ENCODE measurements at places on chromosomes 1 and 21. TPM values are rescaled to one million over a fixed set of nuclear protein-coding genes. Genes with fewer than 3 reads are reported as not detected.

DNA sequence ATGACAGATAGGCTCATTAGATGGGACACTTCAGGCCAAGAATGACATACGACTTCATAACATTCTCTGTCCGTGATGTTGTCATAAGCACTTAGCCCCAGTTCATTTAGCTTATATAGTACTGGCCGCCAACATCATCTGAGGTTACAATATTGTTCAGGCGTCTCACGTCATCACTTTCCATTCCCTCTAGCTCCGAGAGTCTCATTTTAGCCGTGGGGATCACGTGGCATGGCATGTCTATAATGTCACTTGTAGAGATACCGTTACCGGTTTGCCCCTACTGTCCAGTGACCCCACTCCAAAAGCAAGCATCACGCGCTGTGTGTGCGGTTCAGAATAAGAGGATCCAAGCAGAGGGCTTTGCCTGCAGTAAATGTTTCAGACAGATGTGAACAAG, 34.6 kb upstream of the HEATR1 start:
- no peak for DNase-seq

- no peak for DNase-seq
These were observed 55.8 kb upstream of the ATP2B4 start for GRCh38 chr1:203570805-203571204.

Gene CLDN14
- total RNA-seq = 0.39 TPM

Gene ELAPOR1
- 1.7 TPM for total RNA-seq

DNA sequence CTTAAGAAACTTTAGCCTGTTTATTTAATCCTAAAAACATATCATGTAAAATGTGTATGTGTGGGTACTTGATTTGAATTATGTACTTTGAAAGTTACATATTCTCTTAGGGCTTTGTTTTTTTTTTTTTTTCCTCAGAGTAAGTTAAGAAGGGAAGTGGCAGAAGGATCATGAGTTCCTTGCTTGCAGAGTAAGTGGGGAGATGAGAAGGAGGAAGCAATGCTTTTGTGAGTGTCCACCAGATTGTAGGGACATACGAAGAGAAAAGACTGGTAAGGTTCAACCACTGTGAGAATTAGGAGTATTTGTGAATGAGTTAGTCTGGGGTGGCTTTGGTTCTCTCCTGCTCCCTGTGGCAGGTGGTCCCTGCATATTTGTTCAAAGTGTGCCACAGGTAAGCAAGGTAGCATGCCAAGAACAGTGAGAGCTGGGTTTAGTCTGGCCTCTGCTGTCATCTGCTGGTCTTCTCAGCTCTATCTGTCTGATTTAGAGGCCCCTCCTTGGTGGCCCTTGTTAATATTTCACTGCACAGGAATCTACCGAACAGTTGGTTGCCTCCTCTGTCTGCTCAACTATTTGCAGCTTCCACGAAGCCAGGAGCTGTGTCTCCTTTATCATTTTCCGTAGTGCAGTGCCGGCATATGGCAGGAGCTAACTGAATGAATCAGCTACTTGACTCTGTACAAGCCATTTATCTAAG, 9.5 kb downstream of the DNM3 start:
- DNase-seq = no peak

Gene CLDN19
- total RNA-seq = not detected

Gene SERINC2
- total RNA-seq = 0.32 TPM

DNA sequence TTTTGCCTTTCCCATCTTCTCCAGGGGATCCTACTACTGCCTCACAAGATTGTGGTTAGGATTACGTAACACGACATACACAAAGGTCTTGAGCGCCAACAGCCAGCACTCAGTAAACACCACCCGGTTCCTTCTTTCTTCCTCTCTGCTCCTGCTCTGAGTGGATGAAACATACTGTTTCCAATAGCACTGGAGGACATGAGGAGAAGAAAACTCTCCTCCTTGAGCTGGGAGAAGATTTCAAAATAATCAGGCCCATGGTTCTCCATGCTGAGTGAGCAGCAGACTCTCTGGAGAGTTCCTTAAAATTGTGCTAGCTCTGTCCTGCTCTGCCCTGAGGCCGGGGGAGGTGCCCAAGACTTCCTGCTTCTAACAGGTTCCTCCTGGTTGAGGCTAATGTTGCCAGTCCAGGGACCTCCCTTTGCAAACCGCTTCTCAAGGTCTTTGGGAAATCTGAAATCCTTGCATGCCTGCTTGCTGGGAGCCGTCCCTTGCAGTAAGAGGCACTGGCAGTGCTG, 29.4 kb upstream of the MX1 start:
- DNase-seq = no peak

- DNase-seq = no peak
These were observed 178.3 kb upstream of the PALMD start for GRCh38 chr1:99467645-99468044.

DNA sequence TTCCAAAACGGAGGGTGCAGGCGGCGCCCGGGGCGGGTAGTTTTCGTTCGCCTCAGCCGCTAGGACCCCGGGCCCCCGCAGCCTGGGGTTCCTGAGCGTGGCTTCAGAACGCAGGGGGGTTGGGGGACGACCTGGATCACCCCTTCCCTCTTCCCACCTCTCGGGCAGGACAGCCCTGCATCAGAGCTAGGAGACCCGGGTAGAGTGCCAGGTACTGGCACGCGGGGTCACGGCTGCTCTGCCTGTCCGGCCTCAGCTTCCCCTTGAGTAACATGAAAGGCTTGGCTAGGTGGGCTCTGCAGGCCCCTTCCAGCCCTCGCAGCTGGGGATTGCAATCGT, 484 bp downstream of the DFFB start:
- DNase-seq = no peak

DNA sequence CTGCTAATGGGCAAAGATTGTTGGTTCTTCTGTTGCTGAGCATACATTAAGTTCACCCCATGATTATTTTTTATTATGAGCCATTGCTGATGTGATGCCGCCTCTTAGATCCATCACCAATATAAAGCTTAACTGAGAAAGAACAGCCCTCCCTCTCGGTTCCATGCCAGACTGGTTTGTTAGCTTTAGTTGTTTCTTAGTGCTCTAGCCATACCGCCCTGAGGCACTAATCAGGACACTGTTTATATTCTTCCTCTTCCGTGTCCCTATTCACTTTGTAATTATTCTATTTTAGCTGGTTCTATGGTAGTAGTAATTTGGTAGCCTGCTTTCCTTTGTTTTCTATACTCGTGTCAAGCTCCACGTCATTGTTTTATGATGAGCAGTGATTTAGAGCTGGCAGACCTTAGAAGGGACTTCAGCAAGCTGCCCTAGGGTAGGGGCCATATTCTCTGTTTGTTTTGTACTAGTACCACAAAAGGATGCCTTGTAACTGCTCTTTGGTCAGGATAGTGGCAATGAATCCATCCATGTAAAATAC, 27.3 kb upstream of the PDPN start:
- DNase-seq = no peak

Gene GUCA2A
- not detected for total RNA-seq

Gene AMPD2
- total RNA-seq = 105 TPM

DNA sequence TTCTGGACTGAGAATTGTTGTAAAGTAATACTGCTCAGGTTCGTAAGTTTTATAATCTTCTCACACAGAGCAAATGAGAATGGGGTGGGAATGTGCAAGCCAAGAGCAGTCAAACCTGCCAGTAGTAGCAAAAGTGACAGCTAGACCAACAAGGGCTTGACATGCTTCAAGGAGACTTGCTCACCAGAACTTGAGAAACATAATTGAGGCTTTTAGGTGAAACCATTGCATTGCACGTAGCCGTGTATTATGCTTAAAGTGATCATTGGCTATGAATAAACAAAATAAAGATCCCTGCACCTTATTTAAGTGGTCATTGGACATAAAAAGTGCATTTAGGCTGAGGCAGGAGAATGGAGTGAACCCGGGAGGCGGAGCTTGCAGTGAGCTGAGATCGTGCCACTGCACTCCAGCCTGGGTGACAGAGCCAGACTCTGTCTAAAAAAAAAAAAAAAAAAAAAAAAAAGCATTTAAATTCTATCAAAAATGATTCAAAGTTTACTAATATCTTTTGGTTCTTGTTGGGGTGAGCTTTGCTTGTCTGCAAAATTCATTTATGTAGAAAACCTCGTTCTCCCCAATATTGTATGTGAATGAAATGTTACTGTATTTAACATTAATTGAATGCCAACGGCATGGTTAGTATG, 11.8 kb upstream of the CCT8 start:
- no peak for DNase-seq

DNA sequence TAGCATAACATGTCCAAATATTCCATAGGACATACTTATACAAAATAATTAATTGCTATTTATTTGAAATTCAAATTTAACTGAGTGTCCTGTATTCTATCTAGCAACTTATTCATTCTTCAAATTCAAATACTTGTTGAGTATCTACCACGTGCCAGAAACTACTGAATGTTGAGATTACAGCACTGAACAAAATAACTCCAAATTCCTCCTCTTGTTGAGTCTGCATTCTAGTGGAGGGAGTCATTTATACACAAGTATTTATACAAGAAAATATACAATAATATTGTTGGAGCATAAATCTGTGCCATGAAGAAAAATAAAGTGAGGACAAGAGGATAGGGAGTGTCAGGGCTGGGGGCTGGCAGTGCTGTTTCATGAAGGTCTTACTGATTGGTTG, 43.7 kb upstream of the CDC42BPA start:
- no peak for DNase-seq

Gene RNU1-2
- total RNA-seq = 4,541 TPM

DNA sequence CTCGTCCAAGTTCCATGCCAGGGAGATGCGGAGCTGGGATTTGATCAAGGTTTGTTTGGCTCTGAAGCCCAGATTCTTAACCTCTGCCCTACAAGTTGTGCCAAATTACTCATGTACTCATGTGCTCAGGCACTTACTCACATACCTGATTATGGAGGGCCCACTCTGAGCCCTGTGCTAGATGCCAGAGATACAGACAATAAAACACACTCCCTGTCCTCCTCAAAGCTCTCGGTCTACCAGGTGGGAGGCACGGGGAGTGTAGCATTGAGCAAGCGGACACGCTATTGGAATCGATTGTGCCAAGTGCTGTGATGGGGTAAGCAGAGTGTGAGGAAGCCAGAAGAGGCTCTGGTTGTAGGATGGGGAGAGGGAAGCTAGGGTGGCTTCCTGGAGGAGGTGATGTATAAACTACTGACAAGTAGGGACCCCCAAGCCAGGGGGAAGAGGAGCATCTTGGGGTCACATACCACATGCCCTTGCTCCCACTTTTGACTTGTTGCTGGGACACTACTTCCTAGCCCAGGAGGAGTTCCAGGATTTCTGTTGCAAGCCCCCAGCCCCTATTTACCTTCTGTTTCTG, 49.8 kb upstream of the IFNLR1 start:
- DNase-seq = no peak

DNA sequence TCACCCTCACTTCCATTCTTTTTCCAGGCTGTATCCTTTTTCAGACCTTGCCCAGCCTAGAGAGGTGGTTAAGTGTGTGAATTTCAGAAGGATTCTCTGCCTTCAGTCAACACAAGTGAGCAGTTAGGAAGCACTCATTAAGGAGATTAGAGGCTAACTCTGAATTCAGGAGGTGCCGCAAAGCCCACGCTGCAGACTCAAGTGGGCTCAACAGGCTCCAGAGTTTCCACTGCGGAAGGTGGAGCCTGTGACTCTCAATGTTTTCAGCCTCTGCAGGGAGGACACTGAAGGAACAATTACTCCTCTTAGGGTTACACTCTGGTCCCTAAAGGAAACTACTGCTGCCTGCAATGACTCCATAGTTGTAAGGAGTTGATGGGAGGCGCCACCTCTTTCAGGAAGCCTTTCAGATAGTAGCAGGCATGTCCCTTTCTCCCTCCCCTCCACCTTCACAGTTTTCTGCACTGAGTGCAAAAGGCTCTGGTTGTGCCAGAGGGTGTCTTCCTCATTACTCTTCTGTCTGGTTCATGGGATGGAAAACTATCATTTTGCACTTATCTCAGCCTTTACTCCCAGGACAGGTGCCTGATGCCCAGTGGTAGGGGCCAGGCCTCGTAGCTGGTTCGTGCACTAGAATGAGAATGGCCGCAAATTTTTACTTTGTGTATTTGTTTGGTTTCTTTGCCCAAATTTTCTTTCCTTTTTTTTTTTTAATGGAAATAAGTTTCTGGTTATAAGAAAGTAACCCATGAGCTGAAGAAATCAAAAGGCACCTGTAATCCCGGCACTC, 55.2 kb upstream of the SELENON start:
- no peak for DNase-seq

DNA sequence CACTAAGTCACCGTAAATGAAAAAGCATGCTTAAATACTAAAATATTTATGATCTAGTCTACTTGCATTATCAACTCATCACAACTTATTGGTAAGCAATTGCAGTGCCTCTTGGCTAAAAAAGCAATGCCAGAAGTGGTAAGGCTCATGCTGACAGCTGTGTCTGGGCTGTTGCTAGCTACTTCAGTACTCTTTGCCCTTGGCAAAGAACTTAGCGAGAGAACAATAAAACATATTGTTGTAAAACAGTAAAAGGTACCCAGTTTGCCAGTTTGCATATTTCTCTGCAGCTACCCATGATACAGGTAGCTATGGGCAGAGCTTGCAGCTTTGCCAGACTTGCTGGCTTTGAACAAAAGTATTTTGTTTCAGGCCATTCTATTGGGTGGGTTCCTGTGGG, 73.1 kb downstream of the ATP6V1G3 start:
- no peak for DNase-seq

DNA sequence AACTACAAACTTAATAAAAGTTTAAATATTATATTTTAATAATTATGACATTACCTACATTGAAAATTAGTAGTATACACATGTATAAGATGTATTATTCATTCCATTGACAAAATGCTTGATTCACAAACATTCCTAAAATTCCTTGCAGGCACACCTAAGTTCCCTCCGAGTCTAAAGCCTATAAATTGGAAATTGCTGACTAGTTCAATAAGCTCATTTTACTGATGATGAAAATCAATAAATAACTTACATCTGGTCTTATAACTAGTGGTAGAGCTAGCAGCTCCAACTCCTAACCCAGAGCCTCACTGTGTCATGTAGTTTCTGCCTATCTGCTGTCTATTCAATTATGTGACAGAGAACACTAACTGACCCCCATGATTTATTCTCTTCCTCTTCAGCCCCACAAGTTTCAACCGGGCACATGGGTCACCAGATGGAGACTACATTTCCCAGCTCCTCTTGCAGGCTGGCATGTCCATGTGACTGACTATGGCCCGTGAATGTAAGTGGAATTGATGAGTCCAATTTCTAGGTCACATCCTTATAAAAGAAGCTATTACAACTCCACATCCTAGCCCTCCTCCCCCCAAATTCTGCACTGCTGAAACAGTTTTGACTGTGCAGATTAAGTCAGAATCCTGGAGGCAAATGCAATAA, 29.6 kb upstream of the LRRC8D start:
- no peak for DNase-seq

DNA sequence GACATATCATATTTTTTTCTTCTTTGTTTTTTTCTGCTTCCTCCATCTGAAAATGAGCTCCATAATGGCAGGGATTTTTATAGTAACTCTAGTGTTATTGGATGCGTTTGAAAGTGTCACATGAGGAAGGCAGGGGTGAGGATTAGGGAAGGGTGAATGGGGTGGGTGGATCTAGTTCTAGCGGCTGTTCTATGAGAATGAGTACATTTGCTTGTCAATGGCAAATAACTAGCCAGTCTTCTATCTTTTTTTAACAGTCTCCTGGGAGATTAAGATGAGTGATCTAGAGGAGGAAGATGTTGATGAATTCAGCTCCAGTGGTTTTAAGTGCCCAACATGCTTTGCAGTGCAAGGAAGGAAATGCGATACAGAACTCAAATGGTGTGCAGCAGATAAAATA, 5.8 kb downstream of the OR14I1 start:
- DNase-seq = no peak

Gene ANKRD65
- not detected for total RNA-seq

Gene VSIG8
- not detected for total RNA-seq
